ENCODE measurements at places on chromosomes 1 and 21.

DNA sequence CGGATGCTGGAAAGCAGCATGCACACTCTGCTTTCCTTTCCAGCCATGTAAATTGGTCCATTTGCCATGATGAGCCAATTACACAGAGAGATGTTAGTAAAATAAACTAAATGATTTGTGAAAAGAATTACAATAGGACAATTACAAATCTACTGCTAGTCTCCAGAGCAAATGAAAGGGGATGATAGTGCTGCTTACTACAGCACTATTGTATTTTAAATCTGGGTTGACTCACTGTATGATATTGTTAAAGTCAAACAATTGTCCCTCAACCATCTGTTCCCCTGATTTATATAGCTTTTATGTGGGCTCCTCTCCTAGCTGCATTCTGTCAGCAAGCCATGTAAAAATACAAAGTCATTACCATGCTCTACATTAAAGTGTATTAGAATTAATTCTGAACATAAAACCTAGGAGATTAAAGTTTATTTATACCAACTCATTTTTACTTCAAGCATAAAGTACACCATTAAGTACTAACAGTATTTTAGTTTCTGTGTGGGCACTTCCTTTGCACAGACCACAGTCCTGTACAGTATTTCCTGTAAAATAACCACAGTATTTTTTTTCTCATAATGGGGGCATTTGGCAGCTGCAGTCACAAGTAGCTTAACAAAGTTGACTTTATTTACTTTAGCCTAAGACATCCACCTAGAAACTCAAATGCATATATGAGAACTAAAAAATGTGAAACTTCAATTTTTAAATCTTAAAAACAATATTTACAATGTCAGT is 135.8 kb downstream of the VAV3 start:
- no peak for DNase-seq

- no peak for DNase-seq
Measured at GRCh38 chr1:17137441-17137840, 18.2 kb upstream of the PADI2 start.

DNA sequence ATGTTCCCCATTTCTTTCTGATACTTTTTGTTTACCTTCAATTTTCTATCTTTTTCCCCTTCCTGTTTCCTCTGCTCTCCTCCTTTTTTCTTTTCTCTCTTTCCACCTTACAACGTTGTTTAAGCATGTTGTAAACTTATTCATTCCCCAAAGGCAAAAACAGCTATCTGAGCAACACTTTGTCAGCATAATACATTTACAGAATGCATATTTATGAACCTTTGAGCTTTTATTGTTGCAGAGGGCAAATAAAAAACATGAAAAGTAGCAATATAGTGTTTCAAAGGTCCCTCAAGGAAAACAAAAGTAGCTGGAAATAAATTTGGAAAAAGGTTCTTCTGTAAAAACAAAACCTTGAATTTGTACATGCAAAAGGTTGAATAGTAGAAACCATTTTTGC is 169.5 kb downstream of the ATP6V1G3 start:
- no peak for DNase-seq

DNA sequence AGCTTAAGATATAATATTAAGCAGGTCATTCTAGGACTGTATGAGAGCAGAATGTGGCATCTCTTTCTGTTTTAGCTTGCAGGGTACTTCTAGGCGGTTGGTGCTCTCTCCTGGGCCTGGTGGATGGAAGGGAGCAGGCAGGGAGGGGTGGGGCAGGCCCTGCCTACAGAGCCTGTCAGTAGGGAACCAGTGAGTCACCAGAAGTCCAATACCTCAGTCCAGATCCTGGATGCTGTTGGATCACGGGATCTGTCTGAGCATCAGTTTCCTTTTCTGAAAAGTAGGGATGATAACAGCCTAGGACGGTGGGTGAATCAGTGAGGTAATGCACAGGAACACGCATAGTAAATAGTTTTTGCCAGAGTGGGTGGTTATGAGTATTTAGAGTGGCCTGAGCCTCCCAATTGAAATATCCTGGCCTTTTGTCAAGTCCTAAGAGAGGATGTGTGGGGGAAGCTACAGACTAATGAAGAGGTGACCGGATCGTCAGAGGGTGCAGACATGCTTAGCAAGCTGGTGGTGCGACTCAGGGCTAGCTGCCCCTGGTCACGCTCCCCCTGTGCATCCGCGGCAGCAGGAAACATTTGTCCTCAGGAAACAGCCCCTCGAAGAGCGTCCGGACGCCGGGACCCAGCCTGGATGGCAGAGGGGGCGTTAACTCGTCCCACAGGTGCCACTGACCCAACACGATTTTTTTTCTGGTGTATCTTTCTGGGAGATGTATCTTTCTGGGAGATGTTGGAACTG is 23.9 kb downstream of the NAV1 start:
- no peak for DNase-seq

DNA sequence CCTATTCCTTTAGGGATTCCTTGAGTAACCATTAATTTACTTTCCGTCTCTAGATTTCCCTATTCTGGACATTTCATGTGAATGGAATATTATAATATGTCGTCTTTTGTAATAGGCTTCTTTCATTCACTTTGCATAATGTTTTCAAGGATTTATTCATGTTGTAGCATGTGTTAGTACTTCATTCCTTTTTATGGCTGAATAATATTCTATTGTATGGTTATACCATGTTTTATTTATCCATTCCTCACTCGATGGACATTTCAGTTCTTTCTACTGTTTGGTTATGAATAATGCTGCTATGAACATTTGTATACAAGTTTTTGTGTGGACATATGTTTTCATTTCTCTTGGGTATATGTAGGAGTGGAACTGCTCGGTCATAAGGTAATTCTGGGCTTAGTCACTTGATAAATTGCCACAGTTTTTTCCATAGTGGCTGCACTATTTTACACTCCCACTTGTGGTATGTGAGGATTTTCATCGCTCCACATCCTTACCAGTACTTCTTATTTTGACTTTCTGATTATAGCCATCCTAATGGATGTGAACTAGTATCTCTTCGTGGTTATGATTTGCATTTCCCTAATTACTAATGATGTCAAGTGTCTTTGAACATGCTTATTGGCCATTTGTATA is 17.7 kb downstream of the PPP2R5A start:
- no peak for DNase-seq

DNA sequence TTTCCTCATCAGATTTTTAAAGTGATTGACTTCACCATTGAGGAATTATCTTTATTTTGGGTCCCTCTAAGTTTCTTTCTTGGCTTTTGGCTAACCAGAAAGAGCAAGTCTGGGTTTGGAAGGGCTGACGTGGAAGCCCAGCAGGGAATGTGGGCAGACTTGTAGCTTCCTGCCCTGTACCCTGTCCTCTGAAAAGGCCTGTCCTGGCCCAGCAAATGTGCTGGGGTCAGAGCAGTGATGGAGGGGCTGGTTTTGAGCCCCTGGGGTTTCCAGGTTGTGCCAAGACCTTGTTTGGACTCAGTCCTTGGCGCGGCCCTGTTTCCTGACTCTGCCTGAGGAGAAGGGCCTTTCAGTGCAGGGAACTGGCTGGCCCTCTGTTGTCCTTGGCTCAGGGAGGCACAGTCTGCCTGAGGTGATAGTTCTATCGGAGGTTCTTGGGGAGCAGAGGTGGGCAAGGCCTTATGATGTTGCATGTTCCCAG is 72.1 kb downstream of the UCK2 start:
- DNase-seq, result no peak

GRCh38 chr1:41795205-41795762 is 123.4 kb downstream of the HIVEP3 start:
- DNase-seq, result no peak

- no peak for DNase-seq
Measured at GRCh38 chr1:1529321-1529720, 11.1 kb downstream of the TMEM240 start.

DNA sequence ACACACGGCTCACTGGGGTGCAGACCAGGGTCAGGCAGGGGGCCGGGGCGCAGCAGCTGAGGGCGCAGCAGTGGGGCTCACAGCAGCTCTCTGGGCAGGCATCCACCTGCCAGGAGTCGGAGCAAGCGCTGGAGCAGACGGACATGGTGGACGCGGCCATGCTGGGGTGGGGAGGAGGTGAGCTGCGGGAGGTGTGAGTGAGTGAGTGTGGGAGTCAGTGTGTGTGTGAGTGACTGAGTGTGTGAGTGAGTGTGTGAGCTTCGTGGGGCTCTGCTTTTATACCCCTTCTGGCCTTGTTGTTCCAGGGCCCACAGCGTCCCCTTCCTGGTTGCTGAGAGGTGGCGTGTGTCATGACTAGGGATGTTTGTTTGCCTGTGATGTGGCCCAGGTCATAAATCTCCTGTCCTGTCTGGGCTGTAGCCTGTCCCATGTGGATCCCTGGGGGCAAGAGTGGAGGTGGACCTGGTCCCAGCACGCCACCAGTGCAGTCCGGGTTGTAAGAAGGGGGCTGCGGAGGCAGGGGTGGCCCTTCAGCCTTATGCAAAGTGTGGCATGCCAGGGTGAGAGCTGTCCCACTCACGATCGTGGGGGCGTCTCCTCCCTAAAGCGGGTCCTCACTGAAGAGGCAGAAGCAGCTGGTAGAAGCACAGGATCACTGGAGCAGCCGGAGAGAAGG is at the start of gene KRTAP10-1:
Gene KRTAP10-1, minus strand, starts transcription at position 205 of the 676 bp plus-strand sequence. Its CDS starts 45 bp downstream, at position 160.
- no peak for DNase-seq

- no peak for DNase-seq
Measured at GRCh38 chr1:66968574-66968973, 43.8 kb downstream of the MIER1 start.

- DNase-seq, result no peak
Measured at GRCh38 chr1:241331328-241332036, 25.5 kb downstream of the RGS7 start.

- DNase-seq, result no peak
Measured at GRCh38 chr1:228782662-228783417, 47.6 kb downstream of the RHOU start.

DNA sequence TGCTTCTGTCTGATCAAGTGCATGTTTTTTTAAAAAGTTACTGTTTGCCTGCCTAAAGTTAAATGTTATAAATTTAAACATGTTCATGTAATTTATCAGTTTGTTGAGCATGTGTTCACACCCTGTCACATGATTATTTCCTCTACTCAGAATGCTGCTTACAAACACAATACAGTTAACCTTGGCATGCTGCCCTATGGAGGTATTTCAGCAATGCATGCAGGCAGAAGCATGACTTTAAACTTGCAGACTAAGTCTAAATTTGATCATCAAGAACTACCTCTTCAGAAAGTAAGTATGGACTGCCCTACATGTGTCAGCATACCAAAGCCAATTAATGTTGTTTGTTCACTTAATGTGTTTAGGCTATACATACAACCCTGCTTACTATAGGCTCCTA is 161.6 kb downstream of the LRRC40 start:
- DNase-seq, result no peak

GRCh38 chr1:10906866-10907519 is 105.5 kb upstream of the TARDBP start:
- DNase-seq, result no peak

- DNase-seq, result no peak
Measured at GRCh38 chr1:84390226-84390625, 8.1 kb upstream of the DNASE2B start.

DNA sequence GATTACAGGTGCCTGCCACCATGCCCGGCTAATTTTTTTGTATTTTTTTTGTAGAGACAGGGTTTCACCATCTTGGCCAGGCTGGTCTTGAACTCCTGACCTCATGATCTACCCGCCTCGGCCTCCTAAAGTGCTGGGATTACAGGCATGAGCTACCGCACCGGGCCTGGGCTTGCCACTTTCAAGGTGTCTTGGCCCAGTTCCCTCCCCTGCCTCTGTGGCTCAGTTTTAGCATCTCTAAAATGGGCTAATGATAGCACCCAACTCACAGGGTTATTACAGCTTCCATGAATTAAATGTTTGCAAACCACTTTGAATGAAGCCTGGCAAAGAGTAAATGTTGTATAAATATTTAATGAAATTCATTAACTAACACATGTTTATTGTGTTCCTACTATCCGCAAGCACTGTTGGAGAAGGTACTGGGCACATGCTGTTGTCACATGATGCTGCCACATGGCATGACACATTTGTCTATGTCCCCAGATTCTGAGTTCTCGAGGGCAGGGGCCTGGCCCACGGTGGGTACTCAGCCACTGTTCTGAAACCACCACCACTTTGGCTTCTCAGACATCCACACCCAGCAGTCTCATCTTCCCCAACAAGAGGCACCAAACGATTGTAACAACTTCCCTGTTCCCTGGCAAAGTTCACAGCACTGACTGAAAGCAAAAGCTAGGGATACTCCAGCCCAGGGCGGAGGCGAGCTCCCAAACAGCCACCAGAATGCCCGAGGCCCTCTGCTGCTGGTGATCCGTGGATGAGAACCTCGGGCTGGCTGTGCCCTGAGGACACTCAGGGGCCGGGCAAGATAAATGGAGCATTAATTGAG is 9.7 kb downstream of the IFFO2 start:
- no peak for DNase-seq

DNA sequence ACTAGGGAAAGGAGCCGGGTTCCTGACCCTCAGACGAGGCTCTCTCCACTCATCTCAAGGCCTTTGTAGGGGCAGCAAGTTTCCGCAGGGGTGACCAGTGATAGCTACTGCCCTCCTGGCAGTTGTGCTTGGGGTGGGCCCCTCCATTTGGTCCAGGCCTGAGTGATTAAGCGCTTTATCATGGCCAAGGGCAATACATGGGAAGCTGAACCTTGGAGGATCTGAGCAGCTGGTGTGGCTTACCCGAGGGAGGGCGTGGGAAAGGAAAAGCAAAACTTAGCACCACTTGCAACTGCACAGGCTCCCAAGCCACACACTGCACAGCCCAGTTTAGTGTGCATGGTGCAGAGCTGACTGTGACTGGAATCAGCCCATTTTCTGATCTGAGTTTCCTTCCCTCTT is 47.8 kb downstream of the GADD45A start:
- no peak for DNase-seq

DNA sequence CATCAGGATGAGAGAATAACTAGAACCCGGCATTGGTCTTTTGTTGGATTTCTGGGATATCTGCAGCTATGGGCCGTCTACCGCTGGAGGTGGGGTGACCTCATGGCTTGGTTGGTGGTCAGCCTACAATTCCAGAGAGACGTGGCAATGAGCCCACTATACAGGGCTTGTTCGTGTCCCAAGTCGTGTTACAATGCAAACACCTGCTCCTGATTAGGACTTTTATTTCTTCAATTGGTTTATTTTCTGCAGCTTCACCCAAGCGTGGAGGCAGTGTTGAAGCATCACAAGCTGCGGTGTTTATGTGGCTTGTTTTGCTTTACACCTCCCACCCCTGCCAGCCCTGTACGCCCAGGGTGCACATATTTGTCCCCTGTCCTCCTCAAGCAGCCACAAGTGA is 211.7 kb upstream of the TMEM51 start:
- DNase-seq, result no peak

GRCh38 chr1:170927955-170928840 is 7.1 kb upstream of the MROH9 start:
- DNase-seq, result no peak

DNA sequence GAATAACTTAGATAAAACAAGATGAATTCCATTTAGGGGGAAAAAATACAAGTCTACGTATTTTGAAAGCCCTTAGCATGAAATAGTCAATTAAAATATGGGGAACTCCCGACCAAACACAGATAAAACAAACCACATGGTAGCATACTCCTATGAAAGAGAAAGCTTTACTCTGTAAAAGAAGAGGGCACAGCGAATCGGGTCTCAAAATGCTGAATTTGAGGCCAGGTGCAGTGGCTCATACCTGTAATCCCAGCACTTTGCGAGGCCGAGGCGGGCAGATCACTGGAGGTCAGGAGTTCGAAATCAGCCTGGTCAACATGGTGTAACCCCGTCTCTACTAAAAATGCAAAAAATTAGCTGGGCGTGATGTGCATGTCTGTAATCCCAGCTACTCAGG is 116.9 kb upstream of the TIAM1 start:
- DNase-seq, result no peak
